Naive thymus-derived CD8-positive, alpha-beta T cell (primary cell): ENCODE measurements at places on chromosomes 7 and 10.

DNA sequence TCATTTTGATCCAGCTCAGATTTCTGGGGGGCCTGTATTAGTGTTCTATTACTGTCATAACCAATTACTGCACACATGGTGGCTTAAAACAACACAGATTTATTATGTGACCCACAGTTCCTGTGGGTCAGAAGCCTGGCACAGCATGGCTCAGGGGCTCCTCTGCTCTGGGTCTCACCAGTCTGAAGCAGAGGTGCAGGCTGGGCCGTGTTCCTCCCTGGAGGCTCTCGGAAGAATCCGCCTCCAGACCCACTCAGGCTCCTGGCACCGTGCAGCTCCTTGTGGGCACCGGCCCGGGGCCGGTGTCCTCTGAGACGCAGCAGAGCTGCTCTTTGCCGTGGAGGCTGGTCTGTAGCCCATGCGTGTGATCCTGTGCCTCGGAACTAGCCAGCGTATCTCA, 61.5 kb downstream of the RAMP3 start:
- no peak for DNase-seq

DNA sequence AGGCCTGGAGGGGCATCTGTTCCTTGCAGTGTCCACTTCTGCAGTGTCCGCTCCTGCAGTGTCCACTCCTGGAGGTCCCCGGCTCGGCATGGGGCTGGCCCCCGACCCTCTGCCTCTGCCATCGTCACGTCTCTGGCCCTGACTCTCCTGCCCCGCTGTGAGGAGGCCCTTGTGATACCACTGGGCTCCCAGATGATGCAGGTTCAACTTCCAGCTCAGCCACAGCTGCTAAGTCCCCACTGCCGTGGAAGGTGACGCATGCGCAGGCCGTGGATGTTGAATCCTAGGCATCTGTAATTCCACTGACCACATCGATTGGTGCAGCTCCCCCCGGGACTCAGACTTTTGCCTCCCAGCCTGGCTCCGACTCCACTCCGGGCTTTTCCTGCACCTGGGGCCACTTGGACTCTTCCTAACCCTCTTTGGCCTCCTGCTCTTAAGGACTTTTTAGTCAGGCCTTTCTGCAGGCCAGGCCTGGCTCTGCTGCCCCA, 95.1 kb downstream of the GLRX3 start:
- no peak for DNase-seq

- no peak for DNase-seq
Measured at GRCh38 chr10:114504769-114505579, 100.7 kb upstream of the AFAP1L2 start.

GRCh38 chr7:36967387-36967786, 243.1 kb upstream of the AOAH start:
- DNase-seq, result no peak

GRCh38 chr10:101014966-101015581, 15.5 kb downstream of the LZTS2 start:
- DNase-seq, result no peak

GRCh38 chr10:46520941-46521340, 35.5 kb downstream of the GPRIN2 start:
- DNase-seq, result no peak
